Cardiac septum (tissue), 1 donor: ENCODE measurements at places on chromosomes 3 and 15. TPM values are rescaled to one million over a fixed set of nuclear protein-coding genes. Genes with fewer than 3 reads are reported as not detected.

GRCh38 chr3:163622384-163622783 lies 1455.9 kb downstream of the SI start:
- no peak for DNase-seq

The GXYLT2 gene
- 14.6 TPM for total RNA-seq

- no peak for DNase-seq
Measured at GRCh38 chr15:55552926-55553325, 35.2 kb downstream of the PYGO1 start.

DNA sequence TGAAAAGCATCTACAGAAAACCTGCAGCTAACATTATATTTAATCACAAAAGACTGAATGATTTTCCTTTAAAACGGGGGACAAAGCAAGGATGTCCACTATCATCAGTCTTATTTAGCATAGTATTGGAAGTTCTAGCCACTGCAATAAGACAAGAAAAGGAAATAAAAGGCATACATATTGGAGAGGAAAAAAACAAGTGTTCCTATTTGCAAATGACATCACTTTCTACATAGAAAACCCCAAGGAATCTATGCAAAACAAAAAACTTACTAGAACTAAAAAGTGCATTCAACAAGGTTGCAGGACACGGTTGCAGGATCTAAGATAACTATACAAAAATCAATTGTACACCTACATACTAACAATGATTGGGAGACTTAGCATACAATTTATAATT lies 101.6 kb upstream of the MEF2A start:
- no peak for DNase-seq

The FAM81A gene
- 1.8 TPM for total RNA-seq

GRCh38 chr3:23888617-23889228 lies 28.1 kb downstream of the NKIRAS1 start:
- DNase-seq: no peak

DNA sequence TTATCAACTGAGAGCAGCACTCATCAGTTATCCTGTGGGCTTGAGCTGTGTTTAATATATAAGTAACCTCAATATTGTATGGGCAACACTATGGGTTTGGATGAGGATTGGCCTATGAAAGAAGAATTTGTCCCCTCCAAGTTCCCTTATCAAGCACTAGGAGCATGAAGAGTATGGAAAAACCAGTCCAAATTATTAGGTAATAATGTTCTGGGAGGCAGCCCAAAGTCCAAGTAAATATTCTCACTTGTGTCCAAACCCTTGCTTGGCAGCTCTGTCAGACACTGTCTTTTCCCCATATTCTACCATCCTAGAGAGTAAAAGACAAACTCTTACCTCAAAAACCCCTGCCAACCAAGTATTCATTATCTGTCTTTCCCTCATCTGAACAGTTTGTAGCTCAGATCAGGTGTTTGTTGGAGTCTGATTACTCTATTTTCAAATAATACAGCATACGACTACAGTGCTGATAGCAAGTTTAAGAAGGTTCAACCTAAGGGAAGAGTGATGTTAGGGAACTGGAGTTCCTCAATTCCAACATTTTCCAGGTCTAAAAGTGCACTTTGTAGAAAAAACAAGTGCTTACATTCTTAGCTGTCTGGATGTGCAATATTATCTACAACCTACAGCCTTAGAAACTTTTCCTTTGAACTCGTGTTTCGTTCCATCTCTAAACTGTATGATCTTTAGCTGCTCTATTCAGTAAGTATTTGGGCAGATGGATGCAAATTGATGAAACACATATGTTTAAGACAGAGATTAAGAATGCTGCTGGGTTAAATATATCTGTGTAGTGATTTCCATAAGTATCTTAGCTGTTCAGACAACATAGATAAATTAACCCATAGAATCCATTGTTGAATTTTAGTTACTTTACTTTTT lies 89.7 kb upstream of the PHLDB2 start:
- no peak for DNase-seq
